ENCODE measurements at places on chromosomes 1 and 21.
A peak's percentile ranks its signal among the peaks of the same experiment; 100 is the strongest.

DNA sequence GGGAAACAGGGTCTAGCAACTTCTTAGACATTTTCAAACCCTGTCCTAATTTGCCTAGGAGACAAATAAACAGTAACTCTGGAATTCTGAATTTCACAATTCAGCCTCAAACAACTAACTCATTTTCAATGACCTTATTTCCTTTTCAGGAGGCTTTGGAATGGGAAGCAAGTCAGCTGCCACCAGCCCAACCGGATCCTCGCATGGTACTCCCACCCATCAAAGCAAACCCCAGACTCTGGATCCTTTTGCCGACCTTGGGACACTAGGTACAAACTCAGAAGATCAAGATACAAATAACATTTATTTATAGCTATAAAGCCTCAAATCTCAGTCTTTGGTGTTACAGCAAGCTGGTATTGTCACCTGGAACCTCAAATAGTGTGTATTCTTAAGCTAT is 18.9 kb upstream of the LEPR start:
- no peak for DNase-seq

DNA sequence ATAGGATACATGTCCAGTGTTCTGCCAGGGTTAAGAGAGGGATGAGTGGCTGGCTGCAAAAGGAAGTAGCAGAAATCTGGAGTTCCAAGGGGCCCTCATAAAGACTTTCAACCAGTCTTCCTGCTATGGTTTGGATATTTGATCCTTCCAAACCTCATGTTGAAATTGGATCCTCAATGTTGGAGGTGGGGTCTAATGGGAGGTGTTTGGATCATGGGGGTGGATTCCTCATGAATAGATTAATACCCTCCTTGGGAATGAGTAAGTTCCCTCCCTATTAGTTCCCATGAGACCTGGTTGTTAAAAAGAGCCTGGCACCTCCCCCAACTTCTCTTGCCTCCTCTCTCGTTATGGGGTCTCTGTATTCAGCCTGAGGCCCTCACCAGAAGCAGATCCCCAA is 10.1 kb upstream of the GNG12 start:
- DNase-seq = no peak

DNA sequence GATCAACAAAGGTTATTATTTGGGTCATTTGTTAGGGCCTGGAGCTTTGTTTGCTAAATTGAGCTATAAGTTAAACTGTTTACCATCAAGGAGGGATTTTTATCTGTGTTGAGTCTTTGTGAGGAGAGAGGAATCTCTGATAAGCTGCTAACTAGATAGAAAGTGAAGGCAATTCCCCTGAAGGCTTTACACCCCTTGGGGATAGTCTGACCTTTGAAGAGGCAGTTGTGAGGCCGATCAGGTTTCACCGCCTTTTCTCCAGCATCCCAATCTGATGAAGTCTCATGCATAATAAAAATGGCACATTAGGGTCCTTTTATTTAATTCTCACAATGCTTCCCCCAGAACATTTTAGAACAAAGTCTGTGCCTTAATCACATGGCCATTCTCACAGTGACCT is 21.8 kb downstream of the C1orf21 start:
- DNase-seq = no peak

DNA sequence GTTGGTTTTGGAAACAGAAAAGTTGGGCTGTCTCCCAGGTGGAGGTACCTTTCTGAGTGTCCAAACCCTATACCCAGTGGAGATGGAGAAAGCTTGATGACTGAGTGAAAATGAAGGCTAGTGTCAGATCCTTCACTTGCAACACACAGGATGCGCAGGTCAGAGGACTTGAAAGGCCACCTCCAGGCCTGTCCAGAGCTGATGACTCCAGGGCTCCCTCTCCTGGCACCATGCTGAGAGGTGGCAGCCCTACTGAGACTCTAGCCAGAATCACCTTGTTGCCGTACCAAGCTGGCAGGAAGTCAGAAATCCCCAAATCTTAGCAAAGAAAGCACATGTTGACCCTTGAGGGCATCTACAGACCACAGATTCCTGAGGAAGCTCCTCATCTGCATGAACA is 16.4 kb downstream of the KNCN start:
- peak; percentile 11 for DNase-seq

- DNase-seq = no peak
Measured at GRCh38 chr1:66364578-66365391, 169.2 kb upstream of the SGIP1 start.

- no peak for DNase-seq
Measured at GRCh38 chr1:230827081-230827681, 41.1 kb downstream of the C1orf198 start.

DNA sequence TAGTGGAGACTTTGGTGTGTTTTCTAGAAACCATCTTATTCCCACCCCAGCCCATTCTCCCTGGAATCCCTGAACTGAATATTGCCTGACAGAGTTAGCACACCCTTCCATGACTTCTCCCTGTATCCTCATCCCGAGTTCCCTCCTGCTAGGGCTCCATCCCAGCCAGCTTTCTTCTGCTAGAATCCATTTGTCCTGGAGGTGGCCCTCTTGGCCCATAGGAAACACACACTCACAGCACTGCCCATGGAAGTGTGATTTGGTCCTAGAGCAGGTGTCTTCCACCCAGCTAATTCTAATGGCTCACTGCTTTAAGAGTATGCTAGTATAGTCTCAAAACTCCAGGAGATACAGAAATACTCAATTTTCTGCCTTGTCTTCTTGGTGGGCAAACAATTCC is 4.1 kb downstream of the KRTAP15-1 start:
- DNase-seq = no peak

- no peak for DNase-seq
Measured at GRCh38 chr1:159953536-159954515, at the start of gene SLAMF9. TSS of gene SLAMF9 (minus strand) at chr1:159954237. CDS start at chr1:159954137, 100 bp downstream.

DNA sequence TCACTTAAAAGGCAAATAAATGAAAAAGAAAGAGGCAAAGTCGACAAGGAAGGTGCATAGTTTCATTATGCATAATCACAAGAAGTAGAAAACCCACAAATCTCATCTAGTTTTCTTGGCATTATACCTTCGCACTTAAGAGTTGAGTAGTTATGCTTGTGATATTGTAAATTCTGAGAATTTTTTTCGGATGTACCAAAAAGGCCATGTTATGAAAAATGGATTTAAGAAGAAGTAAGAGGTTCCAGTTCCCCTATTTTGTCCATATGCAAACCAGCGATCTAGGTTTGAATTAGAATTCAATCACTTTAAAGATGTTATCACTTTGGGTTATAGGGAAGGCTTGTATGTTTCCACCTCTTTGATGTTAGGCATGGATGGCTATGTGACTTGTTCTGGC is 7.9 kb upstream of the ERICH3 start:
- no peak for DNase-seq

DNA sequence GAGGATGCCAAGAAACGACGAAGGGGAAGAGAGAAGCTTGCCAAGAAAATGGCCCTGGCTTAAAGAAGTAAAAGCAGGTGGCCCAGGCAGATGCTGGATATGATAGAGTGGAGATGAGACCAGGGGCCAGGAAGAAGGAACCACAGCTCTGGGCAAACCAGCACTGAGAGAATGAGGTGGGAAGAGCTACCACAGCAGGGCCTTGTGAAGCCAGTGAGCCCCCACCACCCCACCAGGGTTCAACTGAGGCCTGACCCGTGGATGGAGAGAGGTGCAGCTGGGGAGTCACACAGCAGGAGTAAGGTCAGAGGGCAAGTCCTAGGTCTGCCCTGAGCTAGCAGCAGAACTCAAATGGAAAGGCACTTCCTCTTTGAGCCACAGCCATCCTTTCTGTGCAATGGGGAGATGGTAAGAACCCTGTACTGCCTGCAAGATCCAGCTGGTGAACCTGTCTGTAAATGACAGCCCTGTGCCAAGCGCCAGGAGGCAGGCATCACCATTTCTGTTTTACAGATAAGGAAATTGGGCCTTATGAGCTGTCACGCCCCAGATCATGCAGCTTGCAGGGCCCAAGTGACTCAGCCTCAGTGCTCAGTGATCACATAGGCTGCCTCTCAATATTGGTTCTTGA is 8.5 kb downstream of the SH3BGRL3 start:
- peak; percentile 61 for DNase-seq

GRCh38 chr21:34526618-34527290 is 14.7 kb upstream of the KCNE1 start:
- DNase-seq = peak; percentile 32

DNA sequence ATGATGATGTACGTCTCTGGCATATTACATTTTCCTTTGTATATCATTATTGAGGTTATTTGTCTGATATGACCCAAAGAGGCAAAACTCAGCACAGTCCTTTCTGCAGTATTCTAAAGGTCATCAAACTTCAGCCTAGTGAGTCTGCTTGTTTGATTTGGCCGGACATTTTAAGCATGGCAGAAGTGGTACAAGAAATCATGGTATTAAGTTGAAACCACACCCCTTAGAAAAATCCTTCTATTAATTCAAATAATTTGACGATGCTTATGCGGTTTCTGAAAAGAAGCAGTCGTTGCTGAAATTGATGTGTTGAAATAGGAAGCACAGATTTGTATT is 5.1 kb downstream of the ETS2 start:
- DNase-seq = no peak

DNA sequence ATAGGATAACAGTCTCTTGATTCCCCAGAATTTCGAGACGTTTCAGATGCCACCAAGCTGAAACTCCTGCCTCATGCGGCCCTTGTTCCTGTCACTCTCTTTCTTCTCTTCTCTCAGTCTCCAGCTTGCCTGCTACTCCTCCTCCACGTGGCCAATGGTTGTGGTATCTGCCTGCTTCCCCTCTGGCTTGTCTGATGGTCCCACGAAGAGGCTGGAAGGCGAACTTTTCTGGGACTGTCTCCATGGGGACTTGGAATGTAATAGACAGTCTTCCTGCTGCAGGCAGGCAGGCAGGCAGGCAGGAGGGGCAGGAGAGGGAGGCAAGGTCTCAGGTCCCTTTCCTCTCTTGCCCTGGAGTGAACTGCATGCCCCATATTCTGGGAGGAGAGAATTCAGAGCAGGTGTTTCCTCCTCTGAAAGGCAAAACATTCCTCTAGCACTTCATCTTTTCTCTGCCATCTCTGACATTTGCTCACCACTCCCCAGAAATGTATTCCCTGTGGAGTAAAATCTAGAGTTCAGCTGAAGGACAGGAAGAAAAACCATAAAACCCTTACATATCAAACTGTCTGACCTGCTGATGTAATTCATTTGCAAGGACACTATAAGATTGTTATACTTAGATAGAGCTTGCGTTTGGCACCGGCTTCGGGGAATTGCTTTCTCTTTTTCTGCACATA is 64.1 kb upstream of the GNG12 start:
- DNase-seq = no peak

DNA sequence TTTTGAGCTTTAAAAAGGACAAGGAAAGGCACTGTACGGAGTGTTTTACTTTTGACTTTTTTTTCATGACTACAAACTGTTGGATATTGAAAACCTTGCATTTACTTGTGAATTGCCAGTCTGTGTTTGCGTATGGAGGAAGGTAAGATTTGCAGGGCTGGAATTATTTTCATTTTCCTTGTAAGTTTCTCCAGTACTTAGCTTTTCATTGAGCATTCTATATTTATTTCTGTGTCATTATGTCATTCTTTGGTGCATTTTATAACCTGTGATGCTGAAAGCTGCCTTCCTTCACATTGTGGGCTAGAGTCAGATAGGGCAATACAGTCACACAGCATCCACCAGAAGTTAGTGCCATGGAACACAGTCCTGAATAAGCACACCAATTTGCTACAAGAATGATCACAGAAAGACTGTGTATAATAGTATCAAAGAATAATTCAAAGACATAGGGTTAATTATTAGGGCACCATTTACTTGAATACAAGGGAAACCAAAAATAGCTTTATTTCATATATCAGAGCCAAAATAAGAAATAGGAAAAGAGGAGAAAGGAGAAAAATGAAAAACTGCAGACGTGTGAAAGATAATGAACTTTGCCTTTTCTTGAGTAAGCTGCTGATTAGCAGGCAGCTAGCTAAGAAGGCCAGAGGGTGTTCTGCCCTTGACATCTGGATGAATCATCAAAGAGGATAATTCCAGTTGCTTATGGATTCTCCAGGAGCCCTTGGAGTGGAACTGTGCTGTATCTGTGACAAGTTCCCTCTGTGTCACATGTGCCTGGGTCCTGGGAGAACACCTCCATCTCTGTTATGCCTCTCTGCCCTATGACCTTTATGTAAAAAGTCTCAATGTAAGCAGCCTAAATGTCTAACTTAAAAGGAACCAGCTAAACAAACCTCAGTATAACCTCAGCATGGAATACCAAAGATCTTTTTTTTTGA is 8.0 kb upstream of the FAM20B start:
- no peak for DNase-seq

DNA sequence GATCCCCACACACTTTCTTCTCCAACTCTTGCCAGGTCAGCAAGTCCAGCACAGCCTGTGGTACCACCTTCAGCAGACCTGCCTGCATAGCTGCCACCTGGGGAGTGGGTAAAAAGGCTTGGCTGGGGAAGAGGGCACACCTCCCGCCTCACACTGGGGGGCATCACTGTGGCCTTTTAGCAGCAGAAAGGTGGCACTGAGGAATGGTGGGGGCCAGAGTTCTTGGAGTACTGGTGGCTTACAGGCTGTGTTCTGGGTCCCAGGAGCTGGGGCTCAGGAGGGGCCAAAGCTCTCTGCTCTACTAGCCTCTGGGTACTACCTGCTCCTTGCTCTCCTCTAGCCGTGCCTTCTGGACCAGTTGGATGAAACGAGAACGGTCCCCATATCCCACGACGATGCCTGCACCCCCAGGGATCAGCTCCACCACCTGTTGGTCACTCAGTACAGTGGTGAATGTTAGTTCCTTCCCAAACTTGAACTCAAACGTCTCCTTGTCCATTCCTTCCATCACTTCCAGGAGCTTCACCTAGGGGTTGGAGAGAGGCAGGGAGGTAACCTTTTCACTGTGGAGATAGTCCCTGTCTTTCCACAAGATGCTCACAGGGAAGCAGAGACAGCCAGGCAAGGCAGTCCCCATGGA is 6.7 kb downstream of the HECTD3 start:
- DNase-seq = no peak

DNA sequence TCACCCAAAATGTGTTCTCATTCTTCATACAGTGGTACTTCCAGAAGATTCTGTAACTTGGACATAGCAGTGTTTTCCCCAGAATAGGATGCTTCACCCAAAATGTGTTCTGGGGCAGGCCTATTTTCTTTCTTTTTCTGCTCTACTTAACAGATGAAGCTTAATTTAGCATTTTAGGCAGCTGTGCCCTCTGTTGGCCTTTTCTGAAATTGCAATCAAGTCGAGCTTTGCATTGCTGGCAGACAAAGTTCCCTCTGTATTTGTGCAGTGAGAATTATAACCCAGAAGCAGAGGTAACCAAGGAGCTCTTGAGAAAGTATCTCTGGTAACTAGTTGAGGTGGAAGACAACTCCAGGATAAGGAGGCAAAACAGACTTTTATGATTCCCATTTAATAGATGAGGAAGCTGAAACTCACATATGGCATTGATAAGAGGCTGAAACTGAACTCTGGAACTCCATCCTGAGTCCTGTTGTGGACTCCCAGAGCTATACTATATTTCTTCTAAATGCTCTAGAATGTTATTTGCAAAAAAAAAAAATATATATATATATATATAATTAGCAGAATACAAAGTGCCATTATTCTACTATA is 50.3 kb upstream of the L1TD1 start:
- DNase-seq = peak; percentile 4

- no peak for DNase-seq
Measured at GRCh38 chr1:233349137-233349536, 21.6 kb downstream of the MAP3K21 start.

Data from stimulated activated CD4-positive, alpha-beta T cell treated with anti-CD3 and anti-CD28 coated beads, Interleukin-12 subunit alpha, Interleukin-12 subunit beta, amount 100 ng/mL, for 4 hours (primary cell).